ENCODE measurements at places on chromosomes 12 and 14.

DNA sequence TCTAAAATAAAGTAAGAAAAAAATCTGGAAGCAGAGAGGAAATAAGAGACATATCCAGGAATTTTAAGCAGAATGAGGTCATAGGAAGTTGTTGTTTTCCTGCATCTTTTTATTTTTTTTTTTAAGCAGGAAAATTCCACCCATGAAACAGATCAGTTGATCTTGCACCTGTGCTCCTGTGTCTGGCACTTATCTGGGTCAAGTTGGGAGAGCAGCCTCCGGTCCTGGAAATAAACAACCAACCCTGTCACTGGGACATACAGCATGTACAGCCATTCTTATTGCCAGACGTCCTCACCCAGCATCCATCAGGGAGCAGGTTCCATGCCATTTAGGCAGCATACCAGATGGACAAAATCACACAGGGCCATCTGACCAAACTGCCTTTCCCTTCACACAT is 266.0 kb upstream of the BTG1 start:
- no peak for DNase-seq

GRCh38 chr12:84166812-84167211 is 745.8 kb downstream of the SLC6A15 start:
- DNase-seq = no peak

GRCh38 chr14:61329478-61330051 is 8.2 kb downstream of the PRKCH start:
- DNase-seq = no peak

GRCh38 chr14:77622366-77622961 is 6.0 kb upstream of the SPTLC2 start:
- no peak for DNase-seq

Measured in activated CD4-positive, alpha-beta T cell treated with anti-CD3 and anti-CD28 coated beads, Interleukin-2, amount 50 U/mL, for 24 hours (primary cell).